ENCODE measurements at places on chromosomes 13 and 19.

GRCh38 chr13:112101360-112101930 is 34.5 kb downstream of the SOX1 start:
- DNase-seq = no peak

GRCh38 chr19:33473653-33474305 is 47.8 kb downstream of the PEPD start:
- DNase-seq = no peak

- DNase-seq = no peak
Observed at GRCh38 chr19:35140207-35140961, 1.8 kb downstream of the FXYD1 start.

GRCh38 chr19:37955986-37956385 is 49.0 kb downstream of the SIPA1L3 start:
- DNase-seq = no peak

GRCh38 chr19:35937345-35938281 is 1.4 kb downstream of the LRFN3 start:
- DNase-seq = no peak

DNA sequence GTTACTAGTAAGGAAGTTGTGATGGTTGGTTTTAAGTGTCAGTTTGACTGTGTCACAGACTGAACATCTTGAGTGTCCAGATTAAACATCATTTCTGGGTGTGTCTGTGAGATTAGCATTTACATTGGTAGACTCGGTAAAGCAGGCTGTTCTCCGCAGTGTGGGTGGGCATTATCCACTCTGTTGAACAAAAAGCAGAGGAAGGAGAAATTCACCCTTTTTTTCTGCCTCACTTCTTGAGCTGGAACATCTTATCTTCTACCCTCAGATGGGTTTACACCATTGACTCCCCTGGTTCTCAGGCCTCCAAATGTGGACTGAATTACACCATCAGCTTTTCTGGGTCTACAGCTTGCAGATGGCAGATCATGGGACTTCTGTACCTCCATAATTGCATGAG is 63.7 kb upstream of the ZDHHC20 start:
- no peak for DNase-seq

DNA sequence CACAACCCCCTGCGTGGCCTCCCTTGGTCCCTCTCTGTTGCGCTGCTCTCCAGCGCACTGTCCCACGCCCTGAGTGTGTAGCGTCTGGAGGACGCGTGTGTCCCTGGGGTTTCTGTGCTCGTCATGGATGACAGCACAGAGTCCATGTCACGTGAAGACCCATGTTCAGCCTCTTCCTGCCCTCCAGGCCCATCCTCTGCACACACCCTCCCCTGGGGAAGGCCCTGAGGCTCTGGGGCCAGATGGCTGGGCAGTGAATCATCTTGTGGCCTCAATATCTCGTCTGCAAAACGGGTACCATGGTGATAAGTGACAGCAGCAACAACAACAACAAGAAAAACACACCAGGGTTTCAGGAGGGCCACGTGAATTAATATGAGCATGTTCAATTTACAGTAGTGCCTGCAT is 71.5 kb upstream of the ARHGEF7 start:
- DNase-seq = no peak

DNA sequence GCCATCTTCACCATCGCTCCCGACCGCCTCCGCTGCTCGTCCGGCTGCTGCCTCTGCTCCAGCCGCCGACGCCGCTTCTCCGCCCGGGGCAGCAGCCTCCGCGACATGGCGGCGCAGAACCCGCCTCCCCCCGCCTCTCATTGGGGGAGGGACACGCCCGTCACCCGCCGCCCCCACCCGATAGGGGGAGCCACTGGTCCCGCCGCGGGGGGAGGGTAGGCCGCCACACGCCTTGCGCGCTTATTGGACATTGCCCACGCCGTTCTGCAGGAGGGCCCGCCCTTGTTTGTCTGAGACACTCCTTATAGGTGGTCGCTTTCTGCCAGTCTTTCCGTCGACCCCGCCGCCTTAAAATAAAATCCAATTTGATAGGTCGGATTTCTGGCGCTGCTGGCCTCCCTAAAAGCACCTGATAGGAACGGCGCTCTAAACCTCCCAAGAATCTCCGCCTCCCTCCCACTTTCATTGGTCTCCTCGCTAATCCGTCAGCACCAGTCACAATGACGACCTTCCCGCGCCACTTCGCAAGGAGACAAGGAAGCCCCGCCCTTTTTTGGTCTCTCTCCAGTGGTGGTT is at the start of gene HNRNPL:
HNRNPL (minus strand) TSS at position 127 of the 576 bp plus-strand sequence; CDS start at position 107, 20 bp downstream.
- DNase-seq = peak; percentile 100

- no peak for DNase-seq
Observed at GRCh38 chr13:39941911-39942551, 286.6 kb downstream of the COG6 start.

DNA sequence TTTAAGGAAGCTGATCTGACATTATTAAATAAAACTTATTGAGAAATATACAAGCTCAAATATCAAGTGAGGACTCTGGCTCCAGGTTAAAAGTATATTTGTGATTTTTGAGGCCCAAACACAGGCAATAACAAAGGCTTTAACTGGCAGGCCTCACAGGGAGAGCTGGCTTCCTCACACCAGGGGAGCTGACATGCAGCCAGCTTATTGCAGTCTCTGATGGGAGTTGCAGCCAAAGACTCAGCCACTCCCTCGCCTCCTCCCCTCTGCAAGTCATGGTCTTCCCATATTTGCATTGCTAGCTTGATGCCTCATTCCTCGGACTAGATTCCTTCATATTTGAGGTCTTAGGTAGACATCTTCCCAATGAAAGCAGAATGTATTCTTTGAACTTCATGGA is 647.1 kb upstream of the SLITRK6 start:
- no peak for DNase-seq

GRCh38 chr13:97243915-97244781 is 22.0 kb downstream of the MBNL2 start:
- DNase-seq = no peak

GRCh38 chr13:112229445-112229844 is 146.7 kb upstream of the SPACA7 start:
- no peak for DNase-seq

GRCh38 chr13:49292742-49293486 is 45.2 kb downstream of the CDADC1 start:
- DNase-seq = no peak

DNA sequence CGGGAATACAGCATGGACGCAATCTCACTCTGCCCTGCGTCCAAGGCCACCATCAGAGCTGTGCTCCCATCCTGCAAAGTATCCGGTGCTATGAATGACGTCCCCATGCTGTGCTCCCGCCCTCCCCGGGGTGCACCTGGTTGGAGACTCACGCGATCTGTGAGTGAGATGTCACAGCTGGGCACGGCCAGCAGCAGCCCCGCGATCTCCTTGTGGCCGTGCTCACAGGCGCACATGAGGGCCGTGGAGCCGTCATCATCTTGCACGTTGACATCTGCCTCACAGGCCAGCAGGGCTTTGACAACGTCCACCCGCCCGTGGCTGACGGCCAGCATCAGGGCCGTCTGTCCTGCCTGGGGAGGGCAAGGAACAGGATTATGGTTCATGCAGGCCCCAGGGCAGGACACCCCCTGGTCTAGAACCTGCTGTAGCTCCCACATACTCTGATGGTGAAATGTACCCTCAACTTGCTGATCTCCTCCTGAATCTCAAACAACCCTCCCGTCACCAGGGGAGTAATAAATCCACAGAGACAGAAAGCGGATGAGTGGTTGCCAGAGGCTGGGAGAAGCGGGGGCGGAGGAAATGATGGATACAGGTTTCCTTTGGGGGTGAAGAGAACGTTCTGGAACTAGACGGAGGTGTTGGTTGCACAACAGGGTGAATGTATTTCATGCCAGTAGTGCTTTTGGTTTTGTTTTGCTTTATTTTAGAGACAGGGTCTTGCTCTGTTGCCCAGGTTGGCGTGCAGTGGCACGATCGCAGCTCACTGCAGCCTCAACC is 14.5 kb upstream of the SPC24 start:
- no peak for DNase-seq

DNA sequence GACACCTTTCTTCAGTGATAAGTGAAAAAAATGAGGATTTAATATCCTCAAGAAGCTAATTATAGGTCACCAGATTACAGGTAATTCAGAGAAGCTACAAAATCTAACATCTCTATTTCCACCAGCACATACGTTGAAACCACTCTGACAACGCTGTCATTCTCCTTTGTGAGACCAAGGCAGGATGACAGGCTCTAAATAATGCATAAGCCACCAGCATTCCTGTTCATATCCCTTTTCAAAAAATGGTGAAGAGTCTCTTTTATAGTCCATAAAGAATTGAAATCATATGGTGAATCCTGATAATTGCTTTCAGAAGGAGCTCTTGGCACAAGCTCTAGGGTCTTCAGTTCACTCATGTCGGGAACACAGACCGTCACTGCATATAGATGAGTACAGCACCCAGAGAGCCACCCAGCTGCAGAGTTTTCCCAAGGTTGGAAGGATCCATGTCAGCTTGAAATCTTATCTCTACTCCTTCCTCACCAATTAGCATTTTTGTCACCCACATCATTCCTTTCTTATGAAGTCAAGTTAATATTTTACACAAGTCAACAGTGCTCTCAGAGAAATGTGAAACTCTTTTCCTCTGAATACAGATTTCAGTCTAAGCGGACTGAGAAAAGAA is 431.4 kb downstream of the TBC1D4 start:
- DNase-seq = no peak

DNA sequence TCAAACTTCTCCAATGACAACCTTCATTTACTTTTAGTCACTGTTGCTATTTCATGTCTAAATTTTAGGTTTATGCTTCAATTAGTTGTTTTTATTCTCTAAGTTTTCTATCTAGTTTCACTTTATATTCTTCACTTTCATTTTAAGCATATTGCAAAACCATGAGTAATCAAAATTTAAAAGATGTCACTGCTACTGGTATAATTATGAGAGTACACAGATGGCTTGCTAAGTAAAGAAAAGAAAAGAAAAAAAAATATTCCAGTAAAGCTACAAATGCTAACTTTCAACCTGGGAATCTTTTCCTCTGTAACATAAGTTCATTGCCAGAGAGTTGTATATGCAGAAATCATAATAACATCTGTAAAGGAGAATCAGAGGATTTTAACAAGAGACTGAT is 1624.7 kb downstream of the PCDH9 start:
- no peak for DNase-seq

- no peak for DNase-seq
Observed at GRCh38 chr19:35272122-35272719, 3.5 kb downstream of the USF2 start.

- DNase-seq = peak; percentile 60
Observed at GRCh38 chr13:39676315-39676876, 20.9 kb downstream of the COG6 start.

- DNase-seq = no peak
Observed at GRCh38 chr19:57559008-57559403, 657 bp downstream of the ZNF550 start.

DNA sequence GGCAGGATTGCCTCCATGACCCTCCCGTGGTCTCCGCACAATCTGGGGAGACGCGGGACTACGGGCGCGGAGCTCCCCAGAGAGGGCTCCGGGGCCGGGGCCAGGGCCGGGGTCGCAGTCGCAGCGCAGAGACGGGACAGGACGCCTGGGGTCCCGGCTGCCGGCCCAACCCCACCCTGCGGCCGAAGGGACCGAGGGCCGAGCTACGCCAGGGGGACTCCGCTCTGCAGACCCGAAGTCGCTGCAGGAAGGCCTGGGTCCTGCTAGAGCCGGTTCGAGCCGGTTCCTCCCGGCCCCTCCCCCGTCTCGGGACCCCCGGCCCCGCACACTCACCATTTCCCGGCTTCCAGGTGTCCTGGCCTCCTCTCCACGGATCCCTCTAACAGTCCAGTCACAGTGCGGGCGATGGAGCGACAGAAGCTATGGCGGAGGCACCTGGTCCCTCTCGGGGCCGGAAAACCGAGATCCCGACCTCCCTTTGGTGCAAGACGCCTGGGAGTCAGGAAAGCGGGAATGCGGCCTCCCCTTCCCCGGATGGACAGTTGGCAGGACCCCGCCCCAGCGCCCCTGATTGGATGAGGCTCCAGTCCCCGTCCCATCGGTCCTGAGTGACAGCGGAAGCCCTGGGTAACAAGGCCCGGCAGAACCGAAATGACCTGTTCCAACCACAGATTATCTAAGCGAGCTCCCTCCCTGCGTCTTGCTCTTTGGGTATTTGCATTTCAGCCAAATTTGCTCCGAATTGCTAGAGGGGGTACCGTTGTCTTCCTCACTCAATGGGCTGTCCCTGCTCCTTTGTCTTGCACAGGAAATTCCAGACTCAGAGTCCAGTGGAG is at the start of gene ZNF625:
ZNF625 (minus strand) TSS at position 512 of the 836 bp plus-strand sequence; CDS start at position 336, 176 bp downstream.
- DNase-seq = peak; percentile 20

- DNase-seq = peak; percentile 14
Observed at GRCh38 chr19:7928741-7929701, 3.1 kb upstream of the CTXN1 start.

DNA sequence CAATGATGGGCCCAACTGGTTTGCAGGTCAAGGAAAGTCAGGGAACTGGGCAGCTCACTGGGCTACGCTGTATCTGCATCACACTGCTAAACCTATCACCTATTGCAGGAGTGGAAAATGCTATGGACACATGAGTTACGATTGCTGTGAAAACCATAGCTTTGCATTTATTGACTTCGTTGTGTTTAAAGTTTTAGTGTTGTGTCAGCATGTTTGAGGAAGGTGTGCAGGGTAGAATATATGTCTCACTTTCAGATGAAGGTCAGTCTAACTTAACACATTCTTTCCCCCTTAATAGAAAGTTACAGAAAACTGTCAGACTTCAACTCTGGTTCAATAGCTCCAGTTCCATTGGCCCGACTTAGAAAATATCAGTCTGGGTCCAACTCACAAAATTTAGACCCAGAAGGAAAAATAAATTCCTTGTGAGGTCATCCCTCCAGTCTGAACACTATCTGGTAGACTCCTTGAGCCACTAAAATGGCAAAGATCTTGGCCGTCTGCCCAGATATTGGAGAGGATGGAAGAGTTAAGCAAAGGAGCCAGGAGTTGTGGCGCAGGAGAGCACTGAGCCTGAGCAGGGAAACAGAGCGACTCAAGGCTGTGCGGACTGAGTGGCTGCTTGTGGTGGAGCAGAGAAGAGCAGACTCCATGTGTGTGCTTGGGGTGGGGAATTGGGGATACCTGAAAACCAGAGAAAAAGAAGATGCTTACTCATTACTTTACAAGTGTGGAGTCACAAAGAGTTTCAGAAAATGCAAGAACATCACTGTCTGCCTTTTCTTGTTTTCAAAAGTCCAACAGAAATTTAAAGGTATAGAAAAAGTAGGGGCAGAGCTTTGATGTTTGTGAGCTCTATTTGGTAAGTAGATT is 518.5 kb downstream of the FGF9 start:
- no peak for DNase-seq

DNA sequence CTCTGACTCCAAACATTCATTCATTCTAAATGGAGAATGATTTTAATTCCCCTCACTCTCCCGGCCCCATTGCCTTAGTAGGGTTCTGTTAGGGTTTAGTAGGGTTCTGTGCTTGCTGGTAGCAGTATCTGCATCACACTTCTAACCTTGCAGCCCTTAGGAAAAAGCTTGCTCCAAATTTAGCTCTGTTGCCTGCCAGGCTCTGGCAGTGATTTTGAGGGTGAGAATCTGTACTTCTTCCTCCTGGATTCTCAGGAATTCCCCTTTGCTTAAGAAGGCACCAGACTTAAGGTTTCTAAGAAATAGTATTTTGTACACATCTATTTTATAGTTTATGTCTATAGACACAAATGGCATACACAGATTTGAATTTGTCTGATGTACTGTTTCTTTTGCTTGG is 14.7 kb downstream of the B3GLCT start:
- no peak for DNase-seq

Data from NCI-H1694 treated with DMSO at 0.1 percent for 48 hours (cell line).